ENCODE measurements at places on chromosomes 2 and 18.

DNA sequence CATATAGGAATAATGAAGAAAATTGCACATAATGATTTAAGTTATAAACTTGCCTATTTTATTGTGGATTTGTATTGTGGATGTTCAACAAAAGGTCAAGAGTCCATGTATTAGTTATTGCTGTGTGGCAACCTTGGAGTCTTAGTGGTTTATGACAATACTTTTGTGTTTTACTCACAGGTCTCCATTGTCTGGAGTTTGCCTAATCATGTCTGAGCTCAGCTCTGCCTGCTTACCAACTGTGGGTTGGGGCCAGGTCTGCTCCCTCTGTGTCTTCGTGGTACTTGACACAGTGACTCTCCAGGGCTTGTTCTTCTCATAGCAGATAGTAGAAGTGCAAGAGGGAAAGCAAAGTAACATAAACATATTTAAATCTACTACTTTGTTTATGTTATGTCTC lies 382.5 kb downstream of the CBLN2 start:
- DNase-seq = no peak

GRCh38 chr2:21544392-21544791 lies 420.6 kb downstream of the TDRD15 start:
- no peak for DNase-seq

DNA sequence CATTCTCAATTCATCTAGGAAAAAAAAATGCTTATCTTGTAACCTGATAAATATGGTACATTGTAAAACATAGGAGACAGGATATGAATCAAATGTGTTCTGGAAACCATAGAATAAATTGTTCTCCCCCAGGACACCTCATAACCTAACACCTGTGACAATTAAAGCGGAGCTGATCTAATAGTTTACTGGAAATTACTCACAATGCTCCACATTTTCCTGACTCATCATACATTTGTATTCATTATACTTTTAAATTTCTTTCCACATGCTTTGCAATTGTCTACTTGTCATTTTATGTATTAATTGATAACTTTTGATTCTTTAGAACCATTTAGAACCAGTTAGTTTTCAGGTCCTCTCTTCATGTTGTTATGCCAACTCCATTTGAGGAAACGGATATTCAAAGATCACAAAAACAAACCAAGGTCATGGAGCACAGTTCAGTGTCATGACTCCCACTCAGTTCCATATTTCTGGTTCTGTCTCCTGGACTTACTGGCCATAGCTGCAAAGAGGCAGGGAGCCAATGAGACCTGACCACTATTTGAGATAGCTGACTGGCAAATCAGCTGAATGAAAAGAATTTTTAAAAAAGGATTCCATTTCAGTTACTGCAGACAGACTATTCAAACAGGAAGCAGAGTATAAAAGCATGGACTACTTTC lies 128.5 kb downstream of the CALCRL start:
- no peak for DNase-seq

- DNase-seq = no peak
Observed at GRCh38 chr2:207067473-207067872, 98.3 kb downstream of the KLF7 start.

DNA sequence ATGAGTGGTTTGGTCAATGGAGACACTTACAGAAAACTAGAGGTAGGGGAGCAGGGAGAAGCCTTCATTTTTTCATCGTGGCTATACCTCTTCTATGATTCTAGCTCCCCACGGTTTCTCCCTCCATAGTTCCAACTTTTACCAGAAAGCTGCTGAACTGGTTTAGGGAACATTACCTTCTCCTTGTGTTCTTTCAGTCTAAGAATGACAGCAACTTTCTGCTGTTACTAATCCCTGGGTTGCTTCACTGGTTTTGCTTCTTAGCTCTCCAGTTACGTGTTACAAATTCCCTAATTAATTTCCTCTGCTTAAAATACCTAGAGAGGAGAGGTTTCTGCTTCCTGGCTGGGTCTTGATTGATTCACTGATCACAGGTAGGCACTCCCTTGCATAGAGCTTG lies 499.9 kb downstream of the SLC4A3 start:
- no peak for DNase-seq

- no peak for DNase-seq
Observed at GRCh38 chr2:202574541-202574940, 60.2 kb upstream of the FAM117B start.

GRCh38 chr2:44817673-44818335 lies 123.7 kb upstream of the SIX3 start:
- no peak for DNase-seq

DNA sequence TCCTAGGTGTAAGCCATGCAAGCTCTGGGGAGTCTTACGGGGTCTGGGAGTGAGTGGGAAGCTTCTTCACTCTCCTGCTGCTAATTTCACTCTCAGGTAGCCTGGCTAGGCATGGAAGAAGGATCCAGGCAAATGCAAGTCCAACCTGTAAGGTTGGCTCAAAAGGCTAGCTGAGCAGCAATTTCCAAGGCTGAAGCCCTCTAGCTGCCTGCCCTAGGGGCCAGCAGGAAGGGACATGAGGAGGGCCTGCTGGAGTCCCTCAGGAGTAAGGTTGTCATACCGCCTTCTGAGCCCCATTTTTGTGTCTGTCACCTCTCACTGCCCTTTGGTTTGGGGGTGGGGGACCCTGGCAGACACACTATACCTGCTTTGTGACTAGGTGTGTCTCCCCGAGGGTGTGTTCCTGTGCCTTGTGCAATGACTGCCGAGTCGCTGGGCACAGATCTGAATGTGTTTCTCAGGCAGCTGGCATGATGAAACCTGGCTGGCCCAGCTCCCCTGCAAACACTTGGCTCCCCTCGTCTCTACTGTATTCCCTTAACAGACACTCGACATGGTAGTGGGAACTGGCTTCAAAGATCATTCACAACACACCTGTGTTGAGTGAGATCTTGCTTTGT lies 123.9 kb upstream of the FAM136A start:
- DNase-seq = no peak

GRCh38 chr18:22169889-22170420 lies 566 bp downstream of the GATA6 start:
- peak; percentile 47 for DNase-seq

DNA sequence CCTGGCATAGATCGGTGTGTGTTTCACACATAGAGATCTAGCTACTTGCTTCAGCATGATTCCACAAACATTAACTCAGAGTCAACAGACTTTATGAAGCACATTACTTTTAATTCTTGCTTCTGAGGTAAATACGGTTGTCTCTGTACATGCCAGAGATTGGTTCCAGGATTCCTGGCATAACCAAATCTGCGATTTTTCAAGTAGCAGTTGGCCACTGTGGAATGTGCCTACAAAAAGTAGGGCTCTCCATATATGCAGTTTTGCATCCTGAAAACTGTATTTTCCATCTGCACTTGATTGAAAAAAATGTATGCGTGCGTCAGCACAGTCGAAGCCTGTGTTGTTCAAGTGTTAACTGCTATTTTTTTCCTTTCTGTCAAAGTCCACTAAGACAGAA lies 85.0 kb downstream of the ZAP70 start:
- DNase-seq = no peak

DNA sequence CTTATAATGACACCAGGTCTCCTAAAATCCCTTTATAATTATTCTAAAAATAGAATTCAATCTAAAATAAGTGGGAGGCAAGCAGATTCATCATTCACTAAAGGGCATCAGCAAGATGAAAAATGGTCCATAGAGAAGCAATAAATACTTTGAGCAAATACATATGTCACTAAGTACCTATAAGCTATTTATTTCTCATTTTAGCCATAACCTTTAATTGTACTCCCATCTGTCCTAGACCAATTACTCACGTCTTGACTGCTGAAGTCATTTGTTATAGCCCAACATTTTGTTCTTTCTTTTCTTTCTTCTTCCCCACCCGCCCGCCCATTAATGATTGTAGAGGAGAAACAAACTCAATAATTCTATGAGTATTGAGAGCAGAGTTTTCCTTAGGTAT lies 105.7 kb downstream of the MAP2 start:
- DNase-seq = no peak

- DNase-seq = peak; percentile 78
Observed at GRCh38 chr2:157492189-157492773, 48.4 kb upstream of the CYTIP start.

DNA sequence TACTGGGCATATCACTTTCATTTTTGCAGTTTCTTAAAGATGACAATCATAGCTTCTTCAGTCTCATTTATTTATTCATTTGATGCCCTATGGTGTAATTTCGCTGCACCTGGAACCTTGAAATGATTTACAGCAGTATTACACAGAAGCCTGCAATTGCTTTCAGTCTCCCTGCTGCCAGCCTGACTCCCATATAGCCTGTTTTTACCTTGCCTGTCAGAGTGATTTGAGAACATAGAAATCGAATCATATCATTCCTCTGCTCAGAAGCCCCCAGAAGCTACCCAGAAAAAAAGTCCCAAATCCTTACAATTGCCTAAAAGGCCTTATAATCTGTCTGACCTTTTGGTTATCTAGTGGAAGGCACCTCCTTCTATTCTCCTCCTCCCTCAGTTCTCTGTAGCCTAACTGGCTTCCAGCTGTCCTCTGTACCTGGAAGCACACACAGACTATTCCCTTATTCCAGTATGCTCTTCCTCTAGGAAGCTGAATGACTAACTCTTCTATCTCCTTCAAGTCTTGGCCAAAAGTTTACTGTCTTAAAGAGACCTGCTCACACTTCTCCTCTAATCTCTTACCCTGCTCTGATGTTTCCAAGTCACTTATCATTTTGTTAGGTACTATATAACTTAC lies 12.6 kb downstream of the SCN3A start:
- no peak for DNase-seq

- DNase-seq = peak; percentile 7
Observed at GRCh38 chr2:36587101-36587500, 10.9 kb downstream of the FEZ2 start.

GRCh38 chr2:17104454-17104853 lies 413.8 kb downstream of the RAD51AP2 start:
- no peak for DNase-seq

- DNase-seq = no peak
Observed at GRCh38 chr18:55119434-55119833, 160.2 kb upstream of the CCDC68 start.

Data from AG08395 (cell line).